ENCODE measurements at places on chromosomes 13 and 19.

GRCh38 chr13:84668637-84669036 is 786.4 kb upstream of the SLITRK1 start:
- no peak for DNase-seq

GRCh38 chr19:51203916-51204315 is 21.0 kb upstream of the CD33 start:
- no peak for DNase-seq

DNA sequence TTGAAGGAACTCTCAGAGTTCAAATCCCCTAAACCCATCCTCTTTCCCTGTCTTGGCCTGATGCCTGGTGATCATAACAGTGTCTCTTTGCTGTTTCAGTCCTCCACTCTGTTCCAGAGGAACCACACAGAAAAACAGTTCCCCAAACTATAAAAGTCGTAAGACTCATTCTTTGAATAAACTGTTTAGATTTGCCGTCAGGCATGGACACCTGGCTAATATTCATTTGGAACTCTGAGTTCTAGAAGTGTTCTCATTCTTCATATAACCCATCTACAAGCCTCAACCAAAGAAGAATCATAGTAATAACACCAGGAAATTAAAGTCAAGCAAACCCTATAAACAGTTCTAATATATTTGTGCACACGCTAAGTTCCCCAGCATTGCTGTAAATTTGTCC is 37.7 kb upstream of the ABCC4 start:
- no peak for DNase-seq

DNA sequence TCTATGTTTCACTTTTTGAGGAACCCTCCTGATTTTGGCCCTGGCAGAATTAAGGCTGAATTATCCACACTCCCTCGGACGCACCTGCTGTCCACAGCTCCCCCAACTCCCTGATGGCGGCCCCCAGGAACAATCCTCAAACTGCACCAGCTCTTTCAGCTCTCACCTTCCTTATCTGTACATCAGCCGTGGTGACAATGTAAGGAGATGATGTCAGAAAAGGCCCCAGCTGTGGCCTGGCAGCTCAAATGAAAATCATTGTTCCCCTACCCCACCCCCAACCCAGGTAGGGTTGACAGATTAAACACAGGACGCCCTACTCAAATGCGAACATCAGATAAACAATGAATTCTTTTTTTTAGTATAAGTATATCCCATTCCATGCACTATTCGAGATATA is 35.0 kb upstream of the KLF2 start:
- DNase-seq: no peak

GRCh38 chr13:26616126-26616525 is 58.6 kb downstream of the WASF3 start:
- DNase-seq: peak; percentile 77

All from EL (cell line).